Hematopoietic multipotent progenitor cell treated with erythropoietin and hydrocortisone succinate and interleukin-3 and kit ligand, for 17 days (in vitro differentiated cells): ENCODE measurements at places on chromosomes 5 and 9.

DNA sequence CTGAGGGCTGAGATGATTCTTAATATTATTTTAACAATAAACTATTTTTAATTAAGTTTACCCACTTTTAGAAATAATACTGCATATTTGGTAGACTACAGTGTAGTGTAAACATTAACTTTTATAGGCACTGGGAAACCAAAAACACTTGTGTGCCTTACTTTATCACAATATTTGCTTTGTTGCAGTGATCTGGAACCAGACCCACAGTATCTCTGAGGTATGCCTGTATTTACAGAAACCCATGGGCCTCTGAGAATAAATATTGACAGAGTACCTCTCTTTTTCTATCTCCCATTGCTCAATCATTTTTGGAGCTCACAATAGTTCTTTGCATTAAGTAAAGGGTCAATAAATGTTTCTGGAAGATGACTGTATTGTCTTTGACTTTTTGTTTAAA, 73.3 kb downstream of the SLCO4C1 start:
- DNase-seq, result no peak

GRCh38 chr5:110807169-110807568, 68.4 kb downstream of the SLC25A46 start:
- no peak for DNase-seq

DNA sequence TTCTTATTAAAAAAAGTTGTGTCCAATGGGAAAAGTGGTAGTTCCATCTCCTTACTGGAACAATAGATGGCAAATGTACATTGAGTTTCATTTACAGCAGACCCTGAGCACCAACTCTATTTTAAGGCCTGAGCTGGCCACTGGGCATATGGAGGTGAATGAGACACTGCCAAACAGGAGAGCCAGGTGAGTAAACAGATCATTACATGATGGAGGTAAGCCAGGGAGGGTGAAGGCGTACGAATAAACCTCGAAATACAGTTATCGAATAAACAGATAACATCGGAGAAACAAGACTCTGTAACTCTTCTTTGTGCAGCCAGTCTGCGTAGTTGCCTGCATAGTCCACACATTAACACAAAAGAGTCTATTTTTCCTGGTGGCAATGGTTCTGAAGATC, 446.4 kb upstream of the KLF4 start:
- no peak for DNase-seq

GRCh38 chr9:120152295-120152694, 427.7 kb downstream of the CDK5RAP2 start:
- DNase-seq, result no peak

GRCh38 chr5:151383011-151383410, 35.7 kb upstream of the SLC36A2 start:
- no peak for DNase-seq

DNA sequence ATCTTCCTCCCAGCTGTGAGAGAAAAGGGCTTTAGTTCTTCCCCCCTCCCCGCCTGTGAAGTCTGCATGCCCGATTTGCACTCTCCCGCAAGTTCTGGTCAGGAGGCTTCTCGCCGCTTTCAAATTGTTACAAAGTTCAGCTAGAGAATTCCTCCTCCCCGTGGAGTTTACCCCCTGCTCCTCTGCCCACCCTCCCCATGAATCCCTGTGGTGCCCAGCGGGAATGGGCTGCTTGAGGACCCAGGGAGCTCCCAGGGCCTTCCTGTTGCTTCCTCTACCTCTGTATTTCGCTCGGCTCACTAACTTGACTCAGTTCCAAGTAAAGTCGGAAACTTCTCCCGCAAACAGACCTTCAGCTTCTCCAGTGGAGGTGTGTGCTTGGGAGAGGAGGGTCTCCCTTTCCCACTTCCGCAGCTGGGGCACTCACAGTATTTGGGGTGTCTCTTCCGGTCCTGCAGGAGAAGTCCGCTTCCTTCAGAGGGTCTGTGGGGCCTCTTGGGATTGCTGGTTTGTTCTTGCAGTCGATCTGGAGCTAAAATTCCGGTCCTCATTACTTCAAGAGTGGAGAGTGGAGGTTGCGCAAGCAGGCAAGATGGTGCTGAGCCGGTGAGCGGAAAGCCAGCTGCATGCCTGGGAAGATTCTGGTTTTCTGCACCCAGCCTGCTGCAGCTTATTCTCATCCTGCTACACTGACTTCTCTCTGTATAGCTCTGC, 97.8 kb downstream of the ADAMTS12 start:
- DNase-seq, result no peak

- DNase-seq, result no peak
These were observed 27.3 kb upstream of the TRIM14 start for GRCh38 chr9:98146101-98146991.

- no peak for DNase-seq
These were observed 74.5 kb downstream of the FBXO38 start for GRCh38 chr5:148458036-148458888.

DNA sequence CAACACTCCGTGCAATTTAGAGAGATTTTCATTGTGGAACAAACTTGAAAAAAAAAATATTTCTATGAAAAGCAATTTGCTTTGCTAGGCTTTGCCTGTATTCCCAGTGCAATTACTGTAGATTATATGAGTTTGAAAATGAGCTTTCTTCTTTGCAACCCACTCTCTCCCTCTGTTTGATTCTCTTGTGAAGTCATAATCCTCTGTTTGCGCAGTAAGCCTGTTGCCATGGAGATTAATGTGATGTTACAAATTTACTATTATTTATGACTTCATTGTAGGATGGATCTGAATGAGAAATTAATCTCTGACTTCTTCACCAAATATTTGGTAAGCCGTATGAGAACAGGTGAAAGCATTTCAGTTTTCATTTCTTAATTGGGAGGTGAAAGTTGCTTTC, 320.3 kb downstream of the SPATA31D1 start:
- no peak for DNase-seq

DNA sequence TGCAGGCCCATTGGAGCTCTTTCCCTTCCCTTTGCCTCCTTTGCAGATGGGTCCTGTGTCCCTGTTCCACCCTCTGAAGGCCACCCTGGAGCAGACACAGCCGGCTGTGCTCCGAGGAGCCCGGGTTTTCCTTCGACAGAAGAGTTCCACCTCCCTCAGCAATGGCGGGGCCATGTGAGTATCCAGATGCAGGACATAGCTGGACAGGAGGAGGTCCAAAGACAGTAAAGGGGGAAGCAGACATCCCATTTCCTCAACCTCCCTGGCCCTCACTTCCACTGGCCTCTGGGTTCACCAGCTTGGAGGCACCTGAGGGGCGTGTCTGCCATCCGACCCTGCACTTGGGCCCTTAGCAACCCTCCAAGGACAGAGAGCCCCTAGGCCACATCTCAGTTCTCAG, 237.9 kb downstream of the CACNA1B start:
- DNase-seq, result no peak

DNA sequence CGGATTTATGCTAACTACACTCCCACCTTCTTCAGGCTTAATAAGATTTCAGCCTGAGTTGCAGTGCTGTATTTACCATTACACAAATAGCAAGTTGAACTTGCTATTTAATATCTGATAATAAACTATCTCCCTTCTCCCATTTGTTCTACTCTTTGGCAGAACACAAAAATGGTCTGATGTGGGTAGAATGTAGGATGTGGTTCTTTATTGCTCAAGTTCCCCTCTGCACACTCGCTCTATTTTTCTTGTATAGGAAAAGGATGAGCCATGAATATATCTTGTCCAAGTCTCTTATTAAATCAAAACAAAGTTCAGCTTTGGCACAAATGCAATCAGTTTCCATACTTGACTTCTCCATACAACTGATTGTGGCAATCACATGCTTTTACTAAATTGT, 37.2 kb upstream of the KIF2A start:
- DNase-seq, result no peak

GRCh38 chr5:67141644-67142043, 55.0 kb downstream of the CD180 start:
- no peak for DNase-seq

- no peak for DNase-seq
These were observed 424.8 kb downstream of the IRX1 start for GRCh38 chr5:4020400-4020799.

DNA sequence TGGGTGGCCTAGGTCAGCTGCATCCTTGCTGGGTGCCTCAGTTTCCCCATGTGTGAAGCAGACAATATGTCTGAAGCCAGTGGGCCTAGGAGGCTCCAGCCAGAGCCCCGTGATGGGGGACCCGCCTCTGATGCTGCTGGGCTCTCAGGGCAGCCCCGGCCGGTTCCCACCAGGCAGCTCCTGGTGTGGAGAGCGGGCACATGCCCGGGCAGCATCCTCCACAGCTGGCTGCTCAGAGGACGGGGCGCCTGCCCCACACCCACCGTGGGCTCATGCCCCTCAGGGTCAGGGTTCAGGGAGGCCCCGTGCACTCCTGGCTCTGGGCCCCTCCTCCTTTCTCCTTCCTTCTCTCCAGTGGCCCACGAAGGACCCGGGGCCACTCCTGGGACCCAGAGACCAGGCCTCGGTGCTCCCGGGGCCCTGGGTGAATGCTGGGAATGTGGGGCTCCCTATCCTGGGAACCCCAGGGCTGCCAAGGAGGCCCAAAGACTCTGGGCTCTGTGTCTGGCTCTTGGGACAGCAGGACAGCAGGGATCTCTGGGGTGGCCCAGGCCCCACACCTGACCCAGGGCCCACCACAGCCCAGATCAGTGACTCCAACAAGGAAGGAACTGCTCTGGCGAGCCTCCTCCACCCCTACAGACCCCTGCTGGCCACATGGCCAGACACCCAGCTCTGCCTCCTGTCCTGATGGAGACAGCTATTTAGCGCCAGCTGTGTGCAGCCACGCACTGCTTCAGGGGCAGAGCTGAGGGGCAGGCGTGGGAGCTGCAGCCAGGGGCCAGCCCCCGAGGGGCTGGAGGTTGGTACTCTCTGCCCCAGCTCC, 39.5 kb upstream of the EGFL7 start:
- no peak for DNase-seq

GRCh38 chr9:124758691-124759090, 12.4 kb downstream of the NR6A1 start:
- DNase-seq, result no peak

- DNase-seq, result no peak
These were observed 118.5 kb downstream of the UGCG start for GRCh38 chr9:112015149-112015548.
